ENCODE measurements at places on chromosomes 6 and 20.

GRCh38 chr6:81623106-81623759 is 129.2 kb downstream of the TENT5A start:
- no peak for DNase-seq

DNA sequence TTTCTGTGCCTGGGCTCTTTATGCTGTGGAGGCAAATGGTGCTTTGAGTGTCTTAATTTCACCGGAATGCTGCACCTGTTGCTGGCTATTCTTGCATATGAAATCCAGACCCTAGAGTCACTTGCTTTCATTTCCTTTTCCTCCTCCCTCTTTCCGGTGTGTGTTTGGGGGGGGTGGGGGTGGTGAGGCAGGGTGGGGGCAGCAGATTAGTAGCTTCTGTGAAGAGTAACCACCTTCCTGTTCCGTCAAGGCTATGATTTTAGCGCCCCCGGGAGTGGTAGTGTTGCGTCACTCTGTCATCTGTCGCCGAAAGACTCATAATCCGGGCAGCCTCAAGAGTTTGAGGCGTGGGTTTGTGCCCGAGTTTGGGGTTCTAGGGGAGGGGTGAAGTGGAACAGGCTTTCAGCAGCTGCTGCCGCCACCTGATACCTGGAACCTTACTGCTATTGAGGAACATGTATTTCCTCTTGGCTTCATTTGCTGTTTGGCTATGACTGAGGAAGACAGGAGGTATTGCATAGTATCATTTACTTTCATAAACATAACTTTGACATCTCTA is 49.1 kb downstream of the UTRN start:
- peak; percentile 48 for DNase-seq

DNA sequence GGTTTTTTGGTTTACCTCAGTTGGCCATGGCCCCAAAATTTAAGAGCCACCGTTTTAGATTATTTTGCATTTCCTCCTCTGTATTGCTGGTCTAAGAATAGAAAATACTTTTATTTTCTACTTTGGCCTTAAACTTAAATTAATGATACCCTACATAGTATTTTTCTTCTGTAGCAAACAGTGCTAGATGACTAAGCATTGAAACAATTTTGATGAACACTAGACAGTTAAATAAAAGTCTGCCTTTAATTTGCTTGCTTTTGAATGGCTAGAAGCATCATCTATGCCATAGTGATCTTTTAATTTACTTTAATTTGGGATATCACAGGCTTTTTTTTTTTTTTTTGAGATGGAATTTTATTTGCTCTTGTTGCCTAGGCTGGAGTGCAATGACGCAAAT is 106.4 kb downstream of the CD109 start:
- DNase-seq = no peak

- no peak for DNase-seq
Measured at GRCh38 chr6:154457046-154457713, 53.3 kb downstream of the CNKSR3 start.

DNA sequence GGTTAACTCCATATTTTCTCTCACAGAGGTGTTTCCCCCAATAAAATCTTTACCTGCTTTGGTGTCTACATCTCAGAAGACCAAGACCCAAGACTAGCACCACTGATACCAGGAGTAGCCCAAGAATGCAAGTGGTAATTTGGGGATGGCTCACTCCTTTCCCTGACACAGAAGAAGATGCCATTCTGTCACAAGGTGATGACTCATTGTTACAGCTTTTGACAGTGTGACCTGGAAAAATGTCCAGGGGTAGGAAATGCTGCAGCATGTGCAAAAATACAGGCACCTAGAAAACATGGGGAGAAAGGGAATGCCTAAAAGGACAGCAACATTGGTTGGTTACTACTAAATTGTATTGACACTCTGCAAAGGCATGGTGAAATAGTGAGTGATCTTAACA is 254.0 kb upstream of the GJE1 start:
- DNase-seq = no peak

- DNase-seq = no peak
Measured at GRCh38 chr6:101070044-101070608, 189.0 kb upstream of the ASCC3 start.
